ENCODE measurements at places on chromosomes 3 and 15. TPM values are rescaled to one million over a fixed set of nuclear protein-coding genes. Genes with fewer than 3 reads are reported as not detected.

DNA sequence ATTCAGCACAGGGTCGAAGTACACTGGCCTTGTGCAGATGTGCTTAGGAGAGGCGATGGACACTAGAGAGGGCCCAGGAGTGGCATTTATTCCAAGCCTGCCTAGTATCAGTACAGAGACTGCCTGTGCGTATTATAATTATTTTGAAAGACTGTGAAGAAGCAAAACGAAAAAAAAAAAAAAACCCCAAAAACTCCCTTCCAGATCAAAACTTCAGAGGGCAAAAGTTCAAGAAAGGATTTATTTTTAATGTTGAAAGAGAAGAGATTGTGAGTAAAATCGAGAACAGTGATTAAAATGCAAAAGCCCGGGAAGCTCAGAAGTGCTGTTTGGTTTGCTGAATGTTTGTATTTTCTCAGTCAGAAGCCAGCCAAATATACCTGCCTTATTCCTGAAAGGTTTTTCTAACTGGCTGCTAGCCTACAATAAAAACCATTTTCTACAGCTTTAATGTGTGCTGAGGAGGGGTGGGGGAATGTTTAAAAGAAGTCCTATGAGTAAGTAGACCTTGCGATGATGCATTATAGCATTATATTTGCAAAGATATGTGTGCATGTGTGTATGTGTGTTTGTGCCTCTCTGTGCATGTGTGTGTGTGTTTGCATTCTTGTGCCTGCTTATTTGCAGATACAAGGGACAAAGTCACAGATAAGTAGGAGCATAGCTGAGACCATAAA, 19.3 kb upstream of the LZTFL1 start:
- no peak for DNase-seq

DNA sequence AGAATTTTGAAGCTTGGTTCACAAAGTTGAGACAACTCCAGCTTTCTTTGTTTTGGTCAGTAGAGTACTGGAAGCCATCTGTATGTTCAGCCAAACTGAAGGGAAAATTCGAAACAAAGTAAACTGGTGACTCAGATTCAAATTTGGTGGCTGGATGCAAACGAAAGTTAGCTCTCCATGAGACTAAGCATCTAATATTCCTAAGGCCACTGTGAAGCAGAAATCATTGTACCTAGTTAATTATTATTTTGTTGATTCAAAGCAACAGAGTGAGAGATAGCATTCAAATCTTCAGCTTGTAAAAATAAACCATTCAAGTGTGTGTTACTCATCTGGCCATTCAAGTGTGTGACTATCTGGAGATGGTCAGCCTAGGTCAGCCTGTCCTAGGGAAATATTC, 42.1 kb downstream of the NR2F2 start:
- DNase-seq, result no peak

GRCh38 chr3:4995500-4996053, 16.3 kb downstream of the BHLHE40 start:
- no peak for DNase-seq

The PLSCR2 gene
- not detected for polyA plus RNA-seq

GRCh38 chr3:69433121-69433968, 47.5 kb upstream of the FRMD4B start:
- no peak for DNase-seq

The ACKR4 gene
- 1.6 TPM for polyA plus RNA-seq

The ATXN7 gene
- 11.3 TPM for polyA plus RNA-seq

The TRH gene
- polyA plus RNA-seq, result 0.34 TPM

DNA sequence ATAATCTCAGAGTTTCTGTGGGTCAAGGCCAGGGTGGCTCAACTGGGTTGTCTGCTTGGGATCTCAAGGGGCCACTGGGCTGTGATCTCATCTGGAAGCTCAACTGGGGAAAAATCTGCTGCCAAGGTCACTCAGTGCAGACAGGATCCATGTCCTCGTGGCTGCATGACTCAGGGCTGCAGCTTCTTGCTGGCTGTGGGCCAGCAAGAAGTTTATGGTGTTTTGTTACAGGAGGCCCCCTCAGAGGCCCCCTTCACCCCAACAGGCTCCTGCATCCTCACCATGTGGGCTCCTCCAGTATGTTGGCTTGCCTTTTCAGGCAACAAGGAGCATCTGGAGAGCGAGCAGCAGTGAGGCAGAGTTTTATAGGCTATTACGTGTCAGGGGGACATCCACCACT, 14.6 kb downstream of the OCA2 start:
- DNase-seq, result no peak

The MITF gene
- 6.8 TPM for polyA plus RNA-seq

GRCh38 chr15:70049701-70050301, 47.9 kb downstream of the TLE3 start:
- DNase-seq, result no peak

DNA sequence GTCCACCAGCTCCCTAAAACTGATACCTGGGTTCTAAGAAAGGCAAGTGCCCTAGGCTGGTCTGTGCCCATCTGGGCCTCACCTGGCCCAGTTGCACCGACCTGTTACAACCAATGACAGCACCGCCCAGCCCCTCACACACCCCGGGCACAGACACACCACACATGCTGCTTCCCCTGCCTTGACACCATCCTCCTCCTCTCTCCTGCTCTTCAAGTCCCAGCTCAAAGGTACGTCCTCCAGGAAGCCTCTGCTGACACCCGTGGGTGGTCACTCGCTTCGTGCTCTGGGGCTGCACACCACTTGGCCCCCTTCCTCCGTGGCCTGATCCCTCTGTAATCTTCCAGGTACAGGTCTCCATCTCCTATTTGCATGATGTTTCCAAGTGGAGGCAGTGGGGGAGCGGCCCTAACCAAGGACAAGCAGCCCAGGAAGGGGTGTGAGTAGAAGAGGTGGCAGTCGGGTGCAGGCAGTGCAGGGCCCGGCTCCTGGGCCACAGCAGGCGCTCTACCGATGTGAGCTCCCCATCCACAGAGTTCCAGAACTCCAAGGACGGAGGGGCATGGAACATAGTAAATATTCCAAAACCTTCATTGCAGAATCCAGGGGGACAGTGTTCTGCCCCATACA, 144.6 kb downstream of the NUP210 start:
- no peak for DNase-seq

The ARGFX gene
- polyA plus RNA-seq, result not detected

Measured in forelimb muscle (tissue), 1 donor.